ENCODE measurements at places on chromosomes 7 and 10.

- no peak overlapping the region for H3K27ac ChIP-seq
- H3K27me3 ChIP-seq: no peaks in the 10 kb centered on the region
- H3K4me3 ChIP-seq: peak overlapping the region; percentile 49
- DNase-seq: no peak
- no peaks in the 10 kb centered on the region for H3K36me3 ChIP-seq
Measured at GRCh38 chr10:43265799-43266721, 805 bp downstream of the RASGEF1A start.

GRCh38 chr10:131259535-131259934 is 52.0 kb downstream of the TCERG1L start:
- no peak overlapping the region for H3K27ac ChIP-seq
- DNase-seq: no peak
- no peak overlapping the region for H3K4me3 ChIP-seq

DNA sequence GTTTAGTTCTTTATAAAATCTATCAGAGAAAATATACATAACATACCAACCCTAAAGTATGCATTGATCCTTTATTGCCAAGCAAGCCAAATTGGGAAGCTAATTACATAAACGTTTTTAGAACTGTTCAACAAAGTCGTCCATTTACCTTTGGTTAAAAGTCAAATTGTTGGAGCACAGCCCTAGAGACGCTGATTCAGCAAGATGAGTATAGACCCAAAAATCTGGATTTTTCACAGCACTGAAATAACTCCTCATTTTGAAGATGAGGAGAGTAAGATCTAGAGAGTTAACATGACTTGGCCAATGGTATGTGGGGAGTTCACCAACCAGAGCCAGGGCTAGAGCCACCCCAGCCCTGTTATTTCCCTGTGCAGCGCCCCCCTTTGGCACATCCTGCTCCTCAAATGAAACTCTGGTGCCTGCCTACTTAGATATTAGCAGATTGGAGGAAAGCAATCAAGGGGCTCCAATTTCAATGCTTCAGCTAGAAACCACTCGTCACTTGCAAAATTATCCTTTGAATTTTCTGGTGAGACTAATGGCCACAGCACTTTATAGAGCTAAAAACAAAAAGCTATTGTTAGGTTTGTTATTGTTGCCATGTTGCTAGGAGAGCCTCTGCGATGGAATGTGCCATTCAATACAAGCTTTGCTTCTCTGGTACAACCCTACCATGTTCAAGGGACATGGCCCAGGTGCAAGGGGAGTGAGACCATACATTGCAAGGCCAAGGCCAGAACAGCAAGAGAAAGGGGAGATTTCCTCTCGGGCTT is 132.6 kb upstream of the ZEB1 start:
- no peak for DNase-seq
- no peaks in the 10 kb centered on the region for H3K27me3 ChIP-seq
- no peaks in the 10 kb centered on the region for H3K36me3 ChIP-seq
- no peak overlapping the region for H3K27ac ChIP-seq

DNA sequence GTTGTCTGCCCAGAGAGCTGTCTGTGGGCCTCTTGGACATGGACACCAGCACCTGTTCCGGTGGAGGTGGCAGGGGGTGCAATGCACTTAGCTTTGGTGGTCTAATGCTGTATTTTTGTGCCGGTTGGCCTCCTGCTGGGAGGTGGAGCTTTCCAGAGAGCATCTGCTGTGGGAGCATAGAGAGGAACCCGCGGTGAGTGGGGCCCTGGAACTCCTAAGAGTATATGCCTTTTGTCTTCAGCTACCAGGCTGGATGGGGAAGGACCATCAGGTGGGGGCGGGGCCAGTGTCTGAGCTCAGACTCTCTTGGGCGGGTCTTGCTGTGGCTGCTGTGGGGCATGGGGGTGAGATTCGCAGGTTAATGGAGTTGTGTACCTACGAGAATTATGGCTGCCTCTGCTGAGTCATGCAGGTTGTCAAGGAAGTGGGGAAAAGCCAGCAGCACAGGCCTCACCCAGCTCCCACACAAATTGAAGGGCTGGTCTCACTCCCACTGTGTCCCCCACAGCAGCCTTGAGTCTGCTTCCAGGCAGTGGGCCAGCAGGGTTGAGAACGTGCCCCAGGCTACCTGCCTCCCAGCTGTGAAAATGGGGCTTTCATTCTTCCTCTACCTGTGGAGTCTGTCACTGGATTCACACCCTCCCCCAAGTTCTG is 29.0 kb downstream of the JAKMIP3 start:
- H3K27me3 ChIP-seq: no peaks in the 10 kb centered on the region
- H3K27ac ChIP-seq: no peak overlapping the region
- no peak for DNase-seq
- H3K4me3 ChIP-seq: no peak overlapping the region
- H3K36me3 ChIP-seq: no peaks in the 10 kb centered on the region

DNA sequence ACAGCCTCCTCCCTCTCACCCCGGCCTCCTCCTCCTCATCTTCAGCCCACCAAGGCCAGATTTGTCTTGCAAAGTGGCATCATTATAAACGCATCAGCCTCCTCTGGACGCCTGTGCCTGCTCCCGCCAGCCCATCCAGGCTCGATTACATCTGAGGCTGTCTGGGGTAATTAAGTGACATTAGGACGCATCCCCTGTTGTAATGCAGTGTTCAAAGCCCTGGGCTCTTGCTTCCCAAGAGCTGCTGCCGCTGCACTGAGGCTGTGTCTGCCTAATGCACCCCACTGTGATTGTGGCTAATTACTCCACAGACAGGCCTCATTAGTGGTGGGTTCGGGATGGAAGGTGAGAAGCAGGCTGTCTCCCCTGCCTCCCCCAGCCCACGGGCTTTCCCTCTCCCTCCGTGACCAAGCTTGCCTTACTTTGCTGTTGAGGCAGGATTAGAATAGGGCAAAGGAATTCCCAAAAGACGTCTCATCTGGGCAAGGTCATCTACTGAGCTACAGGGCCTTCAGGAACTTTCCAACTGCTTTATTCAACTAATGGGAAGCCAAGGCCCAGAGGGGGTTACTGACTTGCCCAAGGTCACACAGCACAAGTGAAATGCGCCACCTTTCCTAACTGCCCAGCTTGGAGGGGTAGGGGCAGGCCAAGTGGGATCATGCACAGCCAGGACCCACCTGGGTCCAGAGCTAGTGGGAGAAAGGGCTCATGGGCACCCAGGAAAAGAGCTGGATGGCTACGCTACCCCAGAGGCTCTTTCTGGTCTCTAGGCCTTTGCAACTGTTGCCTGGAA is 66.2 kb upstream of the PCBD1 start:
- H3K27me3 ChIP-seq: no peaks in the 10 kb centered on the region
- no peak for DNase-seq
- no peak overlapping the region for H3K4me3 ChIP-seq
- no peaks in the 10 kb centered on the region for H3K4me1 ChIP-seq
- no peak overlapping the region for H3K27ac ChIP-seq

- no peaks in the 10 kb centered on the region for H3K27me3 ChIP-seq
- no peaks in the 10 kb centered on the region for H3K4me1 ChIP-seq
- DNase-seq: no peak
- H3K27ac ChIP-seq: no peak overlapping the region
- H3K36me3 ChIP-seq: peaks cover 4% of the 10 kb centered on the region
- H3K4me3 ChIP-seq: no peak overlapping the region
Measured at GRCh38 chr7:95989301-95989700, 216.9 kb downstream of the DYNC1I1 start.

DNA sequence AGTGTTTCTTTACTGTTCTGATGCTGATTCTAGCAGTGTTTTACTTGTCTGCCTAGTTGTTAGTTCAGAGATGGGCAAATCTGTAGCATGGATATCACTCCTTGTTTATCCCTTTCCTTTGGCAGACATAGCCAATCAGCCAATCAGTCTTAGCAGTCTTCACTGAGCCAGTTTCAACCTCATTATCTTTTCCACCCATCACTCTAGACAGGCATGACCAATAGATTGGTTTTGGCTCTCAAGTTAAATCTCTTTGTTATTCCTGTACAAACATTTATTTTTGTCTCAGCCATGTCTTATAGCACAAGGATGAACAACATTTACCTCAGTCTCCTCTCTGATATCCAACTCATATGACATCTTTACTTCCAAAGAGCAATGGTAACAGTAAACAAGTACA is 109.5 kb downstream of the PRKG1 start:
- peaks cover 15% of the 10 kb centered on the region for H3K4me1 ChIP-seq
- no peak for DNase-seq
- H3K36me3 ChIP-seq: no peaks in the 10 kb centered on the region
- H3K4me3 ChIP-seq: no peak overlapping the region

GRCh38 chr7:34752929-34753328 is 94.9 kb downstream of the NPSR1 start:
- no peak overlapping the region for H3K27ac ChIP-seq
- no peak overlapping the region for H3K4me3 ChIP-seq
- H3K27me3 ChIP-seq: no peaks in the 10 kb centered on the region

DNA sequence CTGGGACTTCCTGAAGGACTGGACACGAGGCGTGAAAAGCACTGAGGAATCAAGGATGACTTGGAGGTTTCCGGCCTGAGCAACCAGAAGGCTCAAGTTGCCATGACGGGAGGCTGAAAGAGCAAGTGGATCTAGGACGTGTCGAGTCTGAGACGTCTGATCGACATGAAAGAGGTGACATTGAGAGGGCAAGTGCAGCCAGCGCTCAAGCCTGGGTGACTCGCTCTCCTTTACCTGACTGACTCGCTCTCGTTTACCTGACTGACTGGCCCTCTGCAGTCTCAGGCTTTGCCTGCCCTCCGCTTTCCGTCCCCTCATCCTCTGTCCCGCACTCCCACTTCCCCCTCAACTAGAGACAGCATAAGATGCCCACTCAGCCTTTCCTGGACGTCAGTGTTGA is 202.6 kb upstream of the FRMD4A start:
- no peak overlapping the region for H3K4me3 ChIP-seq
- no peaks in the 10 kb centered on the region for H3K27me3 ChIP-seq
- H3K4me1 ChIP-seq: peaks cover 4% of the 10 kb centered on the region
- H3K27ac ChIP-seq: no peak overlapping the region
- H3K36me3 ChIP-seq: peaks cover 4% of the 10 kb centered on the region

DNA sequence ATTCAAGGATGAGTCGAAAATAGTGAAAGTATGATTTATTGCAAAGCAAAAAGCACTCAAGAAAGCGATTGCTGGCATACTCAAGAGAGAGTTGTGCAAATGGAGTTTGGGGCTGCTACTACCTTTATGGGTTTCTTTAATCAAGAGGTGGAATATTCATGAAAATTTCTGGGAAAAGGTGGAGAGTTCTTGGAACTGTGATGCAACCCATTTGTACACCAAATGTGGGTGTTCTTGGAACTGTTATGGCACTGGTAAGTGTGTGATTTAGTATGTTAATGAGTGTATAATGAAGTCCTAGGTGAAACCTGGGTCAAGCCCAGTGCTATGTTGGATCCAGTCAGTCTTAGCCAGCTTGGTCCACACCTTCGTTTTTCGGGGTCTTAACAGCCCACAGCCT is 3.4 kb upstream of the VOPP1 start:
- H3K36me3 ChIP-seq: no peaks in the 10 kb centered on the region
- peaks cover 21% of the 10 kb centered on the region for H3K4me1 ChIP-seq
- no peak overlapping the region for H3K27ac ChIP-seq
- no peak for DNase-seq
- H3K27me3 ChIP-seq: no peaks in the 10 kb centered on the region

DNA sequence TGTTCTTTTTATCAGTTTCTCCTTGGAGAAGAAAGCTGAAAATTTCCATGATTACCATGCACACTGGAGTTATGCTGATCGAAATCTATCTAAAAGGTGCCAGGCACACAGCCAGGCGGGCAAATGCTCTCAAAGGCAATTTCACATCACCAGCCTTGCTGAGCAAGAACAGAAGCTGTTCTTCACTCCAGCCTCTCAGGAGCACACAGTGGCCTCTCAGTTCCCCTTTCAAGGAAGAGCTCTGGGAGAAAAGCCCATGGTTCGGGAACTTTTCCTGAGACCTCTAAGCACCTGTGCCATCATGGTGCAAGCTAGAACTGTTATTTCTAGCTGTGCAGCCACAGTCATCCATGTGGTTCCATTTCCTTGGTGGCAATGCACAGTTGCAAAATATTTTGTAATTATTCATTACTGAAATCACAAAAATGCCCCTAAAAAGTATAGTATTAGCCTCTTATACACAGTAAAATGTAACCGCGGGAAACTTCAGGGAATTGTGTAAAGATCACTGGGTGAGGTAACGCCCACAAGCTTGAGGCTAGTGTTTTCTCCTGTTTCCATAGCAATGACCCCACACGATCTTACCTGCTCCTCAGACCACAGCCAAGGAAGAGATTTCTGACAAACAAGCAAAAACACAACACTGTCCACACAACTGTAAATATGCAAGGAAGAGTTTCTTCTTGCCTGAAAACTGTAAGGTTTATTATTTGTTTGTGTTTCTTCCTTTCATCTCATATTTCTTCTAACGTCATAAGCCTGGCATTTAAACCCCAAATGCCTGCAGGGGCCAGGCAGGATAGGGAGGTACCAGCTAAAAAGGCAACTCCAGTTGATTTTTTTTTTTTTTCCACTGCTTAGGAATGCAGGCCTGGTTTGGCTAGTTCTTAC is 121.2 kb downstream of the FAM107B start:
- DNase-seq: no peak
- H3K36me3 ChIP-seq: no peaks in the 10 kb centered on the region
- peak overlapping the region; percentile 75 for H3K27ac ChIP-seq
- H3K4me1 ChIP-seq: peaks cover 21% of the 10 kb centered on the region

DNA sequence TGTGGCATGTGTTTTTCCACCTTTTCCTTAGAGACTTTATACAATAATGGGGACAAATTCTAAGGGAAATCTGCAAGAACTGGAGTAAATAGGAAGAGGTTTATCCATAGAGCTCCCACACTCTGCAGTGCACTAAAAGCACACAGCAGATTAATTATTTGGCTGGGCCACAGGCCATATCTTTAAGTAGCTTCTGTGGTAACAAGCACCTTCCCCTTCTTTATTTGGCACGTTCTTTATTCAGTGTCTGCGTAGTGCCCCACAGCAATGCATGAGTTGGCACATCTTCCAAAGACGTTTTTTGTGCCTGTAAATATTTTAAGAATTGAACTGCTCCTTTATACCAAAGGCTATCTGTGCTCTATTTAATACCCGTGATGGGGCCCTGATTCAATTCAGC is 104.9 kb upstream of the MBL2 start:
- DNase-seq: no peak
- H3K36me3 ChIP-seq: no peaks in the 10 kb centered on the region
- H3K27me3 ChIP-seq: no peaks in the 10 kb centered on the region
- H3K4me3 ChIP-seq: no peak overlapping the region

DNA sequence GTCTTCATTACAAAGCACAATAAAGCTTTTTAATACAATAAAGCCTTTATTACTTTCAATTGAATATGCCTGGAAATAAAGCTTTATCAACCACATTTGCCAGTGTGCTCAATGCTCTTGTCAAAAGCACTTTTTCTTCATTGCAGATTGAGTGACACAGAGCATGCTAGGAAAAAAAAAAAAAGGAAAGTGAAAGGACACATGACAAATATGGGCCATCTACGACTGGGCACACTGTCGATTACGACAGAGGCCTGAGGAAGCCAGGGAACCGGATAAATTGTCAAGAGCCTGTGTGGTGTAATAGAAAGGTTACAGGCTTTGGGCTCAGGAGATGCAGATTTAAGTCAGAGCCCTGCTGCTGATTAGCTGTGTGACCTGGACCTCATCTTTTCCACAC is 84.8 kb upstream of the LRGUK start:
- no peaks in the 10 kb centered on the region for H3K27me3 ChIP-seq
- H3K4me1 ChIP-seq: no peaks in the 10 kb centered on the region
- DNase-seq: no peak

All from thoracic aorta (tissue), 2 donors.